ENCODE measurements at places on chromosomes 2 and 18.

GRCh38 chr2:175684466-175684865, 317.6 kb downstream of the LNPK start:
- DNase-seq: no peak

- peak; percentile 48 for DNase-seq
These were observed 70.7 kb downstream of the PMS1 start for GRCh38 chr2:189854940-189855339.

- DNase-seq: peak; percentile 75
These were observed 218.6 kb downstream of the DYM start for GRCh38 chr18:49241852-49242251.

DNA sequence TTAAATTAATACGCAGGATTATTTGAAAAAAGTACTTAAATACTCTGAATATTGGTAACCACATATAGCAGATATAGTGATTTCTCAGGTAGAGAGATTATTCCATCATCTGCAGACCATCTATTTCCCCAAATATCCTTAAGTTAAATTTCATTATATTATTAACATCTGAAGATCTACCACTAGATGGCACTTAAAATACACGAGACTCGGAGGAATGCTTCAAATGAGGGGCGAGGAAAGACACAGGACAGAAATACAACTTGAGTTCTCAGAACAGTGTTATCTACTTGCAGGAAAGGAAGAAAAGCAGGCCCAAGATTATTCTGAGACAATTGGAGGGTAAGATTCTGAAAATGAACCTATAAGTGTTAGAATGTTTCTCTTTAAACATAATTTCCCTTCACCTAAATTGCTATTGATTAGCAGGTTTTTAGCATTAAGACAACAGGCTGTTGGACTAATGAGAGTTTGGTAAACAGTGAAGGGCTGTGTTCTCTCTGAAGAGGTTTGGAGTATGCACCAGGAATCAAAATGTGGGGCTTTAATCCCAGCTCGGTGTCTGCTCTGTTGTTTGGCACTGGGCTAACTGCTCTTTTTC, 76.9 kb upstream of the GCFC2 start:
- peak; percentile 25 for DNase-seq

- DNase-seq: no peak
These were observed 37.3 kb upstream of the SH3BP4 start for GRCh38 chr2:234914371-234915154.

- no peak for DNase-seq
These were observed 11.6 kb downstream of the OXER1 start for GRCh38 chr2:42752314-42752713.

DNA sequence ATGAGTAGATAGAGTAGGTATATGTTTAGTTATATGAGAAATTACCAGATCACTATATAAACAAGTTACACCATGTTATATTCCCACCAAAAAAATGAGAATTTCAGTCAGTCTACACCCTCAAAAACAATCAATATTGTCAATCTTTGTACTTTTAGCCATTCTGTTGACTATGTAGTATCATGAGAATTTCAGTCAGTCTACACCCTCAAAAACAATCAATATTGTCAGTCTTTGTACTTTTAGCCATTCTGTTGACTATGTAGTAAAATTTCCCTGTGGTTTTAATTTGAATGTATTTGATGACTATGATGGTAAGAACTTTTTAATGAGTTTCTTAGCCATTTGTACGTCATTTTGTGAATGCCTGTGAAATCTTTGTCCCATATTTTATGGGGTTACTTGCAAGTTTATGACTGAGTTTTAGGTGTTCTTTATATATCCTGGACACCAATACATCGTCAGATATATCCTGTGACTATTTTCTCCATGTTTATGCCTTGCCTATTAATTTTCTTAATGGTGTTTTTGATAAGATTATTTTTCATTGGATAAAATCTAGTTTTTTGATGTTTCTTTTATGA, 528.4 kb upstream of the SPHKAP start:
- DNase-seq: no peak

- DNase-seq: no peak
These were observed 118.5 kb upstream of the CDCA7 start for GRCh38 chr2:173235947-173236803.

GRCh38 chr2:227724394-227725039, at the start of gene SCYGR6:
SCYGR6 (minus strand) TSS chr2:227724757; CDS start chr2:227724757, 0 bp downstream.
- no peak for DNase-seq
